Dermis microvascular lymphatic vessel endothelial cell (primary cell): ENCODE measurements at places on chromosomes 13 and 19.

DNA sequence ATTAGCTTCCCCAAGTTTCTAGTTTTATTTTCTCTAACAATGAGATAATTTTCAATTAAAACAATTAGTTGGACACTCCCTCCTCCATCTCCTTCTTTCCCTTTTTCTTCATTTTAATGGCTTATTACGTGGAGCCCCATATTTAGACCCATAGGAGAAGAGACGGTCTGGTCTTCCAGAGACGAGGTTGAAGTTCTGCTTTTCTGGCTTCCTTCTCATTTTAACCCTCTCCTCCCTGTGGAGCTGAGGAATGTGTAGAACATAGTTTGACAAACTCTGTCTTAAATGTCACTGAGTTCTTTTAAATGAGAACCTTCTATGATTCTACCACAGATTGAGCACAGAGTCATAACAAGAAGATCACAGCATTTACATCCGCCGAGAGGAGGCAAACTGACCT, 86.8 kb downstream of the EDNRB start:
- no peak for DNase-seq

- DNase-seq = no peak
Measured at GRCh38 chr13:53821632-53822031, 793.0 kb downstream of the OLFM4 start.

DNA sequence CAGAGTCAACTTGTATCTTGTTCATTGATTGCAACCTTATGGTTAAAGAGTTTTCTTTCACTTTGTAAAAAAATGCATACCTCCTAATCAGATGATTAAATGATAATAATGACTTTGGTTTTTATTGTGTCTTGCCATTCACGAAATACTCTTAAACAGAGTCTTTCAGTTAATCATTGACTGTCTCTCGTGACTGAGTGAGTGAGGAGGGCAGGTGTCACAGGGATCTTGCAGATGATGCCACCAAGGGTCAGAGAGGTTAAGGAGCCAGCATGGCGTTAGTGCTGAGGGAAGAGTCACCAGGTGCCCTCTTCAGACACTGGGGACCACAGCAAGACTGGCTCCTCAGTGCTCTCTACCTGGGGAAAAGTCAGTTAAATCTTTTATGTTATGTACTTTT, 8.0 kb downstream of the GPATCH1 start:
- DNase-seq = no peak

DNA sequence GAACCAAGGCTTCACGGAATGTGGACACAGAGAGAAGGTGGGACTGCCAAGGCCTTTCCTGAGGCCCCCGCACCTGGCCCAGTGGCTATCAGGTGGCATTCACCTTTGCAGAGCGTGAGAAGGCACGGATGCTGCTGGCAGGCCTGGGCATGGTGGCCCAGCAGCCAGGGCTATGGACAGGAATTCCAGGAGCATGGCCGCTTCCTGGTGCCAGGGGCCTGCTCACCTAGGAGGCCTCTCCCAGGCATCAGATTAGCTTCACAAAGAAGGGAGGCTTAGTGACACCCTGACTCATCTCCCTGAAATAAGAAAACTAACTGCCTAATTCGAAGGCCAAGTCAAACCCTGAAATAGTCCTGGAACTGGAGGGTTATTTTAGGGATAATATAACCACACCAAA, 155.8 kb downstream of the TEX29 start:
- DNase-seq = no peak

DNA sequence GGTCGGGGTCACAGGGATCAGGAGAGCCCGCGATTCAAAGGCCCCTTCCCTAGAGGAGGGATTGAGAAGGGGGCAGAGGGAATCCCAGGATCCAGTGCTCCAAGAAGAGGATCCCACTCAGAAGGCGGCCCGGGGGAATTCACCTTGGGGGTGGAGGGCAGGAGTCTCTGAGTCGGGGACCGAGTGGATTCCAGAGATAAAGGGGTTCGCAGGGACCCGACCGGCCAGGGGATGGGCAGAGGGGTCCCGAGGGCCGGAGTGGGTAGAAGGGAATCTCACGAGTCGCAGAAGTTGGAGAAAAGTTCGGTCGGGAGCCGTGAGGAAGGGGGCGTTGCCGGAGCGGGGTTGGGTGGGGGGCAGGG, 261 bp downstream of the PRKD2 start:
- DNase-seq = no peak
